ENCODE measurements at places on chromosomes 1 and 21.

- DNase-seq, result peak; percentile 46
Observed at GRCh38 chr1:56584910-56585528, 5.7 kb upstream of the PLPP3 start.

DNA sequence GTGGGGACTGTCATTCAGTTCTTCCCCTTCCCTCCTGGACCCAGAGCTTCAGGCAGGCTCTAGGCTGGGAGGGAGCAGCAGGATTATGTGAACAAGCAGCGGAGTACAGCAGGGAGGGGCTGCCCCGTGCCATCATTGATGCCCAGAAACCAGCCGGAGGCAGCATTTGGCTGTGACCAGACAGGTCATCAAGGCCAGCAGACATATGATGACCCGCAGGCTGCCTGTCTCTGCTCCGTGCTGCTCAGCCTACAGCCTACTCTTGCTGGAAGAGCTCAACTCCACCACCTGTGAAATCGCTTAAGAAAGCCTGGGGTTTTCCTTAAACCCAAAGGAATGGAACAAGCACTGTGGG is 4.9 kb downstream of the KLHL21 start:
- no peak for DNase-seq

DNA sequence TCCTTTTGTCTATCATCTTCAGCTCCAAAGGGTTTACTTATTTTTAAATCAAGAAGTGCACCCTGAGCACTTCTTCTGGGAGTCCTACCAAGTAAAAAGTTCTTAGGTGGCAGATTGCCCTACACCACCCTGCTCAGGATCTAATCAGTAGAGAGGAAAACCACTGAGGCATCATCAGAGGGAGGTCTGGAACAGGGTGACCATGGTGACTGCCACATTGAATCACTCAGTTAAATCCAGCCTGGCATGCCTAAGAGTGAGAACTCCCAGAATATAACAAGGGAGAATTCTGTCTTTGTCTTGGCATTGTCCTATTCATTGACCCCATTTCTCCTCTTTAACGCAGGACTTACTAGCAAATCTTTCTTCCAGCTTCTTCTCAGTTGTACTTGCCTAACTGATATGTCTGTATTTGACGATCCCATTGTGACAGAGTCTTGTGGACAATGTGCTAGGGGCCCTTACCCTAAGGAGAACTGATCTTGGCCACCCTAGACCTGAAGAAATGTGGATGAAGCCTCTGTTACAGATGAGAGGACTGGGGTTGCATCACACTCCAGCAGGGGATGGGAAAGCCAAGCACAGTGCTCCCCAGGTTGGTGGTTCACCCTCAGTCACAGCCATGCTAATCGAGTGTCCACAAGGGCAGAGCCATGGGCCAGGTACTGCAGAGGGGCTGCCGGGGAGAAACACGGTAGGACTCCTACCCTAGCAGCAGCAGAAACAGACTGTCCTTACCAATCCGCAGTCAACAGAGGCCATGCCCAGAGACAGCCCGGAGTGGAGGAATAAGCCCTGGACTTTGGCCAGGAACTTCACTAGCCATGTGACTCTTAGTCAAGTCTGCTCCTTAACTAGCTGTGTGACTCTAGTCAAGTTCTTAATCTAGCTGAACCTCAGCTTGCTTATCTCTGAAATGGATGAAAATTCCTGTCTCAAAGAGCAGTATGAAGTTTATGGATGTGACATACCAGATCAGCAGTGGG is 15.4 kb downstream of the PKP1 start:
- no peak for DNase-seq

DNA sequence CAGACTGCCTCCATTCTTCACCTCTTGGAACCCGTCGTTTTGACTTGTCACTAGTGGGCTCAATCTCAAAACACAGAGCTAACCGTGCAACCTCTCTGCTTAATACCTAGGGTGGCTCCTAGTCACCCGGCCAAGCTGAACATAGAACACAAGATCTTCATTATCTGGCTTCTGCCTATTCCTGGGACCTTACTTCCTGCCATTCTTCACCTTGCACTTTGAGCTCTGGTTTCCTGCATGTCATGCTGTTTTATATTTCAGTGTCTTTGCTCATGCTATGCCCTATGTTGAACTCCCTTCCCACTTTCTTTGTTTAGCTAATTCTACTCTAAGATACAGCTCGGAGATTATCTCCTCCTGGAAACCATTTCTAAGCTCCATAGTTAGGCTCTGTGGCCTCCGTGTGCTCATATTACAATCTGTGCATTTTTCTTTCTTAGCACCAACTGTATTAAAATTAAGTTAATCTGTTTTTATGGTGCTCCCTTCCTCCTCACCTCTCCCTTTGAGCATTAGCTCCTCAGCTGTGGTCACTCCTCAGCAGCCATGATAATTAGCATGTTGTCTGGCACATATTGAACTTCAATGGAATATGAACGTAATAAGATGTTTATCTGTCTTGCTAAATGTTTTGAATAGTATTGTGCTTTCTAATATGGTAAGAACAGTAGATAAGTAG is 13.1 kb downstream of the GPSM2 start:
- no peak for DNase-seq

- no peak for DNase-seq
Observed at GRCh38 chr1:152768847-152769533, 6.0 kb upstream of the LCE1F start.

GRCh38 chr1:92990828-92991227 is 29.6 kb upstream of the DIPK1A start:
- DNase-seq, result no peak

DNA sequence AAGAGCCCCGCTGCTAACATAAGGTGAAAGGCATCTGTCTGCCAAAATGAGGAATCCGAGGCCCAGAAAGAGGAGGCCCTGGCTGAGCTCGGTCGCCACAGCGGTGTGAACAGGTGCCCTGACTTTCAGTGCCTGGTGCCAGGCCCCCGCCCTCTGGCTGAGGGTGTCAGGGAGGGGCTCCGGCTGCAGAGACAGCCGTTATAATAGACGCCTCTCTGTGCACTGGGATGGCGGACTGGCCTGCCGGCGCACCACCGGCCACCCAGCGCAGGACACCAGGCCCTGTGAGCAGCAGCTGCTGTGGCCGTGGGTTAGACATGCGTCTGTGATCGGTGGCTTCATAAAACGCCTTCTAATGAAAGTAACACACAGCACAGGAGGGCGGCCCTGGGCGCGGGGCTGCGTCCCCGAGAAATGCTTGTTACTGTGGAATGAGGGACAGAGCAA is 51.4 kb upstream of the ACTRT2 start:
- no peak for DNase-seq

- DNase-seq, result no peak
Observed at GRCh38 chr1:33424610-33425009, 6.3 kb downstream of the PHC2 start.

DNA sequence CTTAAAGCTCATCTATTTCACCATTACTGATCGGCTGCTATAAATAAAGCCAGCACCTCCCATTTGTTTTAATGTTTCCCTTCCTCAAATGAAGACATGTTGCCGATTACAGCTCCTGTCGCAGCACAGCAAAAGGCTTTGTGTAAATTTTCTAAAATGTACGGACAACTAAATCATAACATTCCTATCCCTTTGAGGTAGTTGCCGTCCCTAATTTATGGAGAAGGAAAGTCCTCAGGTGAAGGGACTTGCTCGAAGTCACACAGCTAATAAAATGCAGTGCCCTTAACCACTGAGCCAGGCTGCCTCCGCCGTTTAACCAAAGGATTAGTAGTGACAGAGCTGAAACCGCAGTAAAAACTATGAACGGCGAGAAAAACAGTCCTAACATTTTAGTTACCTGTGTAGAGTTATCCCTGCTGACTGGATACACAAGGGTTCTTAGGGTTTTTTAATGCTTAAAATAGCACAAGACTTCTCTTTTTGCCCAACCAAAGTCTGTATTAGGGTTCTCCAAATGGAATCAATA is 871 bp downstream of the PINK1 start:
- DNase-seq, result peak; percentile 46

GRCh38 chr1:205124726-205125125 is 2.9 kb upstream of the RBBP5 start:
- DNase-seq, result peak; percentile 23

GRCh38 chr1:214438530-214438929 is 112.9 kb downstream of the PTPN14 start:
- no peak for DNase-seq

DNA sequence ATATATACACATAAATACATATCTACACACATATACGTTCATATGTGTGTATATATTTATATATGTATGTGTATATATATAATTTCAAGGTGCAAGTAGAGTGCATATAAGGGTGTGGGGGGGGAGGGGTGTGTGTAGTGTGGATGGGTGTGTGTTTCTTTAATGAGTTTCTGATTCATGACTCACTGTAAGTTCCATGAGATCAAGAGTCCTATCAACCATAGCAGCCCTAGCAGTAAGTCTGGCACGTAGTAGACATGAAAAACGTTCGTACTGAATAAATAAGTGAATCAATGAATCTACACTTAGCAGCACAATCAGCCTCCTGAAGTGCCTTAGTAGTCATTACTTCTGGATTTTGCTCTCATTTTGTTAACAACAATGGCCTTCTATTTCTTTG is 61.9 kb upstream of the KRTAP11-1 start:
- DNase-seq, result no peak

DNA sequence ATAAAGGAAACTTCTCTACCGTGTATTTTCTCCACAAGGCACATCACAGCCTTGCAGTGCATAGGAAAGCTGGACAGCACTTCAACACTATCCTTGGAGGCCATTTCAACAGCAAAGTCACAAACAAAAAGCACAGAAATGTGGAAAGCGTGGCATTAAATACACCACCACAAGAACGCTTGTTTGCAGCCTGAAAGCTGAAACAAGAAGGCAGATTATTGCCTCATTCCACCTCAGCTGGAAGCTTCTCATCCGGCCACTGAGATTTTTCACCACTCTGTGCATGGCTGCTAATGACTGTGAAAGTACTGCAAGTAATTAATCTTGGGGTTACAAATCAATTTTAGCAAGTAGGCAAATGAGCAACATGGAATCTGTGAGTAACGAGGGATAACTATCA is 50.9 kb upstream of the GALNT2 start:
- DNase-seq, result no peak

All from NB4 (cell line).